ENCODE measurements at places on chromosomes 4 and X.

DNA sequence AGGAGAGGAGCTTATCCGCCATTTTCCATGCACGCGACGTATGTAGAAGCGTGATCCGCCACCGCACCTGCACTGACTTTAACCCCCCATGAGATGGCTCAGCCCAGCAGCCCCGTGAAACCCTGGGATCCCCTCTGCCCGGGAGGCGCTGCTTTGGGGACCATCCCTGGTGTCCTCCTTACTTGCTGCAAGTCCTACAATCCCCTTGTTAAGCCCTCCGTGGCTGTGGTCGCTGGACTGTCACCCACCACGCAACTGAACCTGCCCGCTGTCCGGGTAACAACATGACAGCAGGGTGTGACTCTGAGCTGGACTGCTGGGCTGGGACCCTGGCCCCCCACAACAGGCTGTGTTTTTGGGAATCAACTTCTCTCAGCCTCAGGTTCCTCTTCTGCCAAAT, 44.7 kb upstream of the MAN2B2 start:
- no peak for DNase-seq

- DNase-seq: no peak
Measured at GRCh38 chrX:51494409-51494808, 2.0 kb downstream of the NUDT11 start.

- DNase-seq: no peak
Measured at GRCh38 chr4:133188433-133189146, 39.5 kb downstream of the PCDH10 start.

- DNase-seq: no peak
Measured at GRCh38 chr4:165208221-165208652, 876 bp downstream of the KLHL2 start.

DNA sequence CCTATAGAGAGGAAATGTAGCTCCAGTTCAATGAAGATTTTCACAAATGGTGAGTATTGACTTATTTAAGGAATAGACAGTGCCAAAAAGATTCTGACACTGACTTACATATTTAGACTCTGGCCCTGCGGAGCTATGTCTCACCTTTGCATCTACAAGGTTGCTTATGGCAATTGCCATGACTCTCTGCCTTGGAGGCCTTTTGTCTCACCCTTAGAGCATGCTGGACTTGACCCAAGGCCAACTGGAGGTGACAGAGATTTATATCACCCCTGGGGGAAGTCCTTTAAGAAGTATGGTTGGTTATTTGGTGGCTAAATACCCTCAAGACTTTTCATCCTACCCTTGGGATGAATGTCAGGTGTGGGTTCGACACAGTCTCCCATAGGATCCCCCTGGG, 4.5 kb upstream of the ETDC start:
- no peak for DNase-seq

DNA sequence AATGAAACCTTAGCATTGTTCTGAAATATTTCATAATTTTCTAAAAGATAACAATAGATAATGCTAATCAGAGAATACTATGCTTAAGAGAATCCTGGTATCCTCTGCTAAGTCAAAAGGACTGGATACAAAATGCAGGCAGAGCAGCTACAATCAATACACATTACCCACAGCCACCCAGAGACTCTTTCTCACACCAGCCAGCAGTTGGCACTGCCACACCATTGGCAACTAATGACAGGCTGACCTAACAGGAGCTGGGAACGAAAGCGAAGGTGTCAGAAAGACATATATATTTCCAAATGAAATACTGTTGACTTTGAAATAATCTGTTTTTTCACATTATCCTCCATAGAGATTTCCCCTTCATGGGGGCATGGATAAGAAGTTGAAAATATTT, 122.6 kb upstream of the PLAC1 start:
- no peak for DNase-seq
